Mesothelial cell of epicardium (in vitro differentiated cells): ENCODE measurements at places on chromosomes 1 and 21. TPM values are rescaled to one million over a fixed set of nuclear protein-coding genes. Genes with fewer than 3 reads are reported as not detected.

Gene TSPEAR
- 0.09 to 0.11 TPM (median 0.11 TPM) in 3 replicates for total RNA-seq

Gene PTGER3
- total RNA-seq = 0.29 to 0.59 TPM (median 0.54 TPM) in 3 replicates

DNA sequence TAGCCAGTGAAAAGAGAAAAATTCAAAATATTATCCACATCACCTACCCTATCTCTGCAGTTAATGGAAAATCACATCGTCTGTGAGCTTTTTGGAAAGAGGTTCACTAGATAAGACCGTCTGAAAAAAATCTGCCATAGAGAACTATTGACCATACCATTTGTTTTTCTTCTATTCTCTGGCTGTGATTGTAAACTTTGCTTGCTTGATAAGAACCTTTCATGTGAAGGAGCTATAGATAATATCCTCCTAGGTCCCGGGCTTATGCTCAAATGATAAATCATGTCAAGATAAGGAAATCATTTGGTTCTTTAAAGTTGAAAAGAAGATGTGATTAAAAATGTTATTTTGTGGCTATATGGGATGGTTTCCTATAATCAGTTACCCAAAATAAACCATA, 369.9 kb downstream of the SIPA1L2 start:
- DNase-seq = no peak

DNA sequence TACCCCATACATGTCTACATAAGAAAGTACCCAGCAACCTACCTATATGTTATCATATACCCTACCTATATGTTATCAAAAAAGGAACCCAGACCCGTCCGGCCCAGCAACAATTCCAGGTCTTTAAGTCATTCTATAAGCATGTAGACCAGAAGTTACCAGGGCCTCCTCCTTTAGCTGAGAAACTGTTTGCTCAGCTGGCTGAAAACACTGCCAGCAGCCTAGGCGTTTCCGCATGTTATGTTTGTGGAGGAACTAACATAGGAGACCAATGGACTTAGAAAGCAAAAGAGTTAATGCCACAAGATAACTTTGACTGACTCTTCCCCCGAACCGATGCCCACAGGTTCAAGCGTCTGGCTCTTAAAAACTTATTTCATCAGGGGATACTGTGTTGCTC, 7.1 kb upstream of the ZNF678 start:
- DNase-seq = no peak

DNA sequence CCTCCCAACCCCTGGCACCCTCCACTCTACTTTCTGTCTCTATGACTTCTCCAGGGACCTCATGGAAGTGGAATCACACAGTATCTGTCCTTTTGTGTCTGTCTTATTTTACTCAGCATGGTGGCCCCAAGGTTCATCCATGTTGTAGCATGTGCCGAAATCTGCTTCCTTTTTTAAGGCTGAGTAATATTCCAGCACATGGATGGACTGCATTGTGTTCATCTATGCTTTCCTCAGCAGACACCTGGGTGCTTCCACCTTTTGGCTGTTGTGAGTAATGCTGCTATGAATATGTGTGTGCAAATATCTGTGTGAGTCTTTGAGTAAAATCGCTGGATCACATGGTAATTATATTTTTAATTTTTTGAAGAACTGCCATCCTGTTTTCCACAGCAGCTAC, 1.6 kb upstream of the PFKL start:
- no peak for DNase-seq

GRCh38 chr1:103509250-103509649, 16.2 kb upstream of the RNPC3 start:
- no peak for DNase-seq

DNA sequence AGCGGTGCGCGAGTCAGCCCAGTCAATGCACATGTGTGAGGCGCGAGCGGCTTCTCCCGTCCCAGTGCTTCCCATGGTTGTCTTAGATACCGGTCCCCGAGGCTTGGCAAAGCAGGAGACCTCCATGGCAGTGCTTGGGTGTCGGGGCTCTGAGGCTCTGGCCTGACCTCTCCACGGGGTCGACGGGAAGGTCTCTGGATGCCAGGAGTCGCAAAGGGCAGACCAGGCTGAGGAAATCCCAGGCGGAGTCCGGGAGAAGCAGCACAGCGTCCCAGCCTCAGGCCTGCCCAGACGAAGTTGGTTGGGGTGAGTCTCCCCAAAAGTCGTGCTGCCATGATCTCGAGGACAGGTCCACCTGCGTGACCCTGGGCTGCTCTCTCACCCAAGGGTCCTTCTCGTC, 3881.6 kb downstream of the SRGAP2C start:
- DNase-seq = no peak

- DNase-seq = no peak
Observed at GRCh38 chr21:35273333-35273732, 224.2 kb upstream of the RUNX1 start.

DNA sequence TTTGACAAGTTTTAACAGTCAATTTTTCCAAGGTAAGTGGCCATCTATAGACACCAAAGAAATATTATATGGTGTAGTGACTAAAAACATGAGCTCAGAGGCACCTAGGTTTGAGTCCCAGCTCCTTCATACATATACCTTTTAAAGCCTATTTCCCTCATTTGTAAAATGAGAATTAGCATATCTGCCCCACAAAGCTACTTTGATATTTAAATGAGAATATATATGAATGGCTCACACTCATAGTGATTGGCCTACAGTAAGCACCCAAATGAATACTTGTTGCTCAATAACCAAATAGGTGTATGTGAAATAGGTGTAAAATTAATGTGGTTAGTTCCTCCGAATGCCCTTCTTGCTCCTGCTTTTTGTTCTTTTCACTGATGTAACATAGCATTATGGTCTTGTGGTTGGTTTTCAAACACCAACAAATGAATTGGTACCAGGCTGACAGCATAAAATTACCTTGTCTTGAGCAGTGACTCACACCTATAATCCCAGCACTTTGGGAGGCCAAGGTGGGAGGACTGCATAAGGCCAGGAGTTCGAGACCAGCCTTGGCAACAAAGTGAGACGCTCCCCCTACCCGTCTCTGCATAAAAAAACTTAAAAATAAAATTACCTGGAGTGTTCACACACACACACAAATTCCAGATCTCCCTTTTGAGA, 25.3 kb downstream of the CNIH4 start:
- no peak for DNase-seq

- no peak for DNase-seq
Observed at GRCh38 chr1:189121941-189122340, 1355.7 kb downstream of the BRINP3 start.

DNA sequence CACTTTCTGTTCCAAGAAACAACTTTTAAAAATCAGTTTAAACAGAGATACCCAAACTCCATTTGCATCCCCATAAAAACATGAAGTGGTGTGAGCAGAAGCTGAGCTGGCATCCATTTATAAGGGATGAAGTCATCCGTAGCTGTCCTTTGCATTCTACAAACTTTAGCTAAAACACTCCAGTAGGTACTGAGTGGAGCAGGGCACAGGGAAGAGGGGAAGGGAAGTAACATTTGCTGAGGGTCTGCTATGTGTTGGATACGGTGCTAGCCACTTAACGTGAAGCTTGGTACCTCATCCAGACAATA, 32.9 kb downstream of the VWA5B1 start:
- DNase-seq = no peak

DNA sequence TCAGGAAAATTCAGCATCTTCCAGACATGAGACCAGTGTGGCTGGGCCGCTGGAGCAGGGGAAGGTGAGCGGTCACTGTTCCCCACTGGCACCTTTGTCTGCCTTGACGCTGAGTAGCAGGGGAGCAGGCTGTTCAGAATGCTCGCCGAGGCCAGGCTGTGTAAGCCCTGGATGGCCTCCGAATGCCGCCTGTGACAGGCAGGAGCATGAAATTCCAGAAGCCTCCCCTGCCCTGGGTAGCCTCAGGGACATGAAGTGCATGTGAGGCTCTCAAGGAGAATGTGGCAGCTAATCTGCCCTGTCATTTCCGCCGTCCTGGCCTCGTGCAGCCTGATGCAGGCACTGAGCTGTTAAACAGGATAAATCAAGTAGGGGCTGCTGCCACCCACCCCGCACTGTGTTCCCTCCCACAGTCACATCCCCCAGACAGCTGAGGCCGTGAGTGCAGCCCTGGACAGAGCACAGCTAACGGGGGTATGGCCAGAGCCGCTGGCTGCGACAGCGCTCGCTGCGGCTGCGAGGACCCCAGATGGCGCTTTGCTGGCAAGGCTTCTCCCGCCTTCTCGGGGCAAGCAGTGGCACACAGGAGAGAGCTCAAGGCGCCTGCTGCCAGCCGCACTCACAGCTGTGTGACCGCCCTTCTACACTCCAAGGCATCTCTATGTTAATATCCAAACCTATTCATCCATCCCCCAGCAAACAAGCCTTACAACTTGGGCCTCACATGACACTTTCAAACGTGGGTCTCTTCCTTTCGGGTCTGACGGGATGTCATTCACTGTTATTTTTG, 105.0 kb upstream of the COL6A1 start:
- no peak for DNase-seq

DNA sequence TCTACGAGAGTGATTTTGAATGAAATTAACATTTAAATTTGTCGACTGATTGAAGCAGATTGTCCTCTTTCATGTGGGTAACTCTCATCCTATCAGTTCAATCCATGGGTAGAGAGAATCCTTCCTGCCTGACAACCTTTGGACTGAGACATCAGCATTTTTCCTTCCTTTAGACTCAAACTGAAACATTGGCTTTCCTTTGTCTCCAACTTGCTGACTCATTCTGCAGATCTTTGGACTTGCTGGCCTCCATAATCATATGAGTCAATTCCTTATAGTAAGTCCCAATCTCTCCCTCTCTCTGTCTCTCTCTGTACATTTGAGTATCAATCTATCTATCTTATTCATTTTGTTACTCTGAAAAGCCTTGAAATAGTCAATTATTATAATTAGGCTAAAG, 416.7 kb downstream of the LRRIQ3 start:
- DNase-seq = no peak
